ENCODE measurements at places on chromosomes 4 and X. TPM values are rescaled to one million over a fixed set of nuclear protein-coding genes. Genes with fewer than 3 reads are reported as not detected.

- H3K4me1 ChIP-seq = peaks cover 8% of the 10 kb centered on the region
- H3K27ac ChIP-seq = no peak overlapping the region
- H3K27me3 ChIP-seq = no peaks in the 10 kb centered on the region
- no peak overlapping the region for H3K4me3 ChIP-seq
These were observed 523.1 kb downstream of the MID1IP1 start for GRCh38 chrX:39324233-39324930.

DNA sequence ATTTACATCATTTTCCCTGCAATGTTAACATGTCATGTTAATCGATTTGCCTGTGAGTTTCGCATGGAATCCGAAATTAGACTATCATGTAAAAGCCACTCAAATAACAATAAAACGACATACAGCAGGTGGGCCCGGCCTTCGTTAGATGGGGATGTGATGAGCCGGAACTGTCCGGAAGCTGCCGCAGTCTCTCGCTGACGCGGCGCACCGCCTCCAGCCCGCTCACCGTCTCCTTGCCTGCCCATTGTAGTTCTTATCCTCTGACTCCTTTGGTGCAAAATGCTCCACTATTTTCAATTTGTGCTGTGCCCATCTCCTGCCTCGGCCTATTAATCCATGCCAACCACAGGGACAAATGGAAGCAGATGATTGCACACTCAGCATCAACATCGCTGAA lies 877.5 kb upstream of the TENM3 start:
- DNase-seq = no peak
- H3K27ac ChIP-seq = no peak overlapping the region
- H3K27me3 ChIP-seq = no peaks in the 10 kb centered on the region
- H3K4me3 ChIP-seq = no peak overlapping the region

DNA sequence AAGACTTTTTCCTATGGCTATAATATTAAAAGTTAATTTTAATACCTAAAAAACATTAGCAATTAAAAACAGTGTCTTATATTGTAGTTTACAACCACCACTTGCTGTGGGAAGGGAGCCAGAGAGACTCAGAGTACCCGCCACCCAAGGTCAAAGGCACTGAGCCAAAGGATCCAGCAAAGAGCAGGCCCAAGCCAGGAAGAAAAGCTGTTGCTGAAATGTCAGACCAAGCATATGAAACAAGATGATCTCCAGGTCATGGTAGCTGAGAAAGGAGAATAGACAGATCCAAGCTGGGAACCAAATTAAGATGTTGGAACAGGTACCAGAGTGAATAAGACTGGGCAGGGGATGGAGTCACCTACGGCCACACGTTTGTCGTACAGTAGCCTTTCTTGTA lies 18.8 kb upstream of the ATOH1 start:
- H3K4me1 ChIP-seq = no peaks in the 10 kb centered on the region
- no peak overlapping the region for H3K27ac ChIP-seq
- DNase-seq = no peak
- H3K27me3 ChIP-seq = no peaks in the 10 kb centered on the region
- H3K4me3 ChIP-seq = no peak overlapping the region

- no peaks in the 10 kb centered on the region for H3K36me3 ChIP-seq
- H3K27ac ChIP-seq = no peak overlapping the region
- H3K4me1 ChIP-seq = no peaks in the 10 kb centered on the region
These were observed 161.3 kb upstream of the MAGEB18 start for GRCh38 chrX:25976683-25977310.

DNA sequence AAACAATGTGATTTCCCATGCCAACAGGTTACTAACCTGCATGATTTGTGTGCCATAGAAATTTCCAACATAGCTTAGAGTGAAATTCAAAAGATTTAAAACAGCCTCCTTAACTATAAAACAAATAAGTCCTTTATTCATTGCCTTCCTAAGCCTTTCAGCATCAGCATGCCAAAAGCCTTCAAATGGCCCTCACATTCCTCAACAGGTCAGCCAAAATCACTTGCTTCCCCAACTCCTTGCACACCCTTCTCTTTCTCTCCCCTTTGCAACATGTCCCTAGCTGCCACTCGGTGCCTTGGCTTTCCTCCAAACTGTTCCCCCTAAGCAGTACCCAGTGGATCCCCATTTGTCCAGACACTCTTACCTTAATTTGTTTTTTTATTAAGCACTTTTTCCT lies 74.9 kb upstream of the PCDH19 start:
- DNase-seq = no peak
- H3K4me1 ChIP-seq = no peaks in the 10 kb centered on the region
- H3K27ac ChIP-seq = no peak overlapping the region

- no peaks in the 10 kb centered on the region for H3K27me3 ChIP-seq
- no peak overlapping the region for H3K4me3 ChIP-seq
- no peak overlapping the region for H3K27ac ChIP-seq
- H3K36me3 ChIP-seq = peaks cover 5% of the 10 kb centered on the region
- H3K4me1 ChIP-seq = no peaks in the 10 kb centered on the region
- DNase-seq = no peak
These were observed 198.1 kb upstream of the NUDT6 start for GRCh38 chr4:123120473-123120872.

The SLC26A1 gene
- 0.25 TPM for total RNA-seq

The SCML2 gene
- total RNA-seq = 1.8 TPM

The TCEAL7 gene
- not detected for total RNA-seq
